ENCODE measurements at places on chromosomes 1 and 21.

GRCh38 chr1:63134501-63135173 is 187.7 kb upstream of the FOXD3 start:
- no peaks in the 10 kb centered on the region for H3K27me3 ChIP-seq
- H3K27ac ChIP-seq: no peak overlapping the region
- no peak overlapping the region for H3K4me3 ChIP-seq
- no peaks in the 10 kb centered on the region for H3K4me1 ChIP-seq

GRCh38 chr1:157880621-157881020 is 39.0 kb upstream of the CD5L start:
- no peaks in the 10 kb centered on the region for H3K4me1 ChIP-seq
- no peaks in the 10 kb centered on the region for H3K27me3 ChIP-seq
- H3K4me3 ChIP-seq: no peak overlapping the region
- no peak overlapping the region for H3K27ac ChIP-seq
- no peaks in the 10 kb centered on the region for H3K36me3 ChIP-seq

DNA sequence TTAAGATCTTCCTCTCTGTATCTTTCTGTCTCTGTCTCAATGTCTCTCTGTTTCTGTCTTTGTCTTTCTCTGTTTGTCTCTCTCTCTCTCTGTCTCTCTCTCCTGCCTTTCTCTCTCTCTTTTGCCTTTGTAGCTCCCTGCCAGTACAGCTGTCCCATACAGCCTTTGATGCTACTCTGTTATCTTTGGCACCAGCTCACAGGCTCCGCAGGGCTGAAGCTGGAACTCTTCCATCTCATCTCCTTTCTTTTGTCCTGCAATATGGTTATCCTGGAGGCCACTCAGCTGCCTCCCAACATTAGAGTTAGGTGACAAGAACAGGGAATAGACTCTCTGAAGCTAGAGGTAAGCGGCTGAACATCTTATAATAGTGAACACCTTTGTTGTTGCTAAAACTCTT is 354.3 kb upstream of the NEGR1 start:
- no peaks in the 10 kb centered on the region for H3K4me1 ChIP-seq
- no peak overlapping the region for H3K27ac ChIP-seq
- H3K4me3 ChIP-seq: no peak overlapping the region
- H3K27me3 ChIP-seq: no peaks in the 10 kb centered on the region
- no peak for DNase-seq

GRCh38 chr1:94988356-94988755 is 61.4 kb upstream of the CNN3 start:
- DNase-seq: no peak
- H3K4me3 ChIP-seq: no peak overlapping the region
- H3K4me1 ChIP-seq: no peaks in the 10 kb centered on the region
- H3K27me3 ChIP-seq: no peaks in the 10 kb centered on the region
- H3K27ac ChIP-seq: no peak overlapping the region
- H3K36me3 ChIP-seq: no peaks in the 10 kb centered on the region

- no peaks in the 10 kb centered on the region for H3K36me3 ChIP-seq
- H3K27ac ChIP-seq: peak overlapping the region; percentile 91
- H3K4me1 ChIP-seq: peaks cover 93% of the 10 kb centered on the region
- no peak for DNase-seq
- H3K4me3 ChIP-seq: peak overlapping the region; percentile 63
- H3K27me3 ChIP-seq: no peaks in the 10 kb centered on the region
Measured at GRCh38 chr1:28246427-28246832, 10.5 kb downstream of the ATP5IF1 start.

DNA sequence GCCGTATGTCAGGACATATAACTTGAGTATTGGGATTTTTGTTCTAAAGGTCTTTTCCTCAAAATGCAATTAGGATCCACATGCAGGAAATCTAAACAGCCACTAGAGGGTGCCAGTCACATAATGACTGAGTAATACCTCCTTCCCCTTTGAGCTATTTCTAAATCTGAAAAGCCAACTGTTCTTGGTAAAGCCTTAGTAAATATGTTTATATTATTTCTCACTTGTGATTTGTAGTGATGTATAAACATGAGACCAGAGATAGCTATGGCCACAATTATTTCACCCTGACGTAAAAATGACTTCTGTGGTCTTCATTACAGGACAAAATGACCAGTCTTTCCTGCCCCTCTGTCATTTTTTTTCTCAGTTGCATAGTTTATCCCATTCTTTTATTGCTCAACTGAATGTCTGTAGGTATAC is 41.0 kb upstream of the DR1 start:
- no peaks in the 10 kb centered on the region for H3K4me1 ChIP-seq
- peaks cover 11% of the 10 kb centered on the region for H3K36me3 ChIP-seq
- H3K27ac ChIP-seq: no peak overlapping the region

GRCh38 chr1:39214998-39215873 is 10.7 kb downstream of the MACF1 start:
- H3K27me3 ChIP-seq: no peaks in the 10 kb centered on the region
- no peak overlapping the region for H3K4me3 ChIP-seq
- no peaks in the 10 kb centered on the region for H3K36me3 ChIP-seq
- peaks cover 35% of the 10 kb centered on the region for H3K4me1 ChIP-seq

DNA sequence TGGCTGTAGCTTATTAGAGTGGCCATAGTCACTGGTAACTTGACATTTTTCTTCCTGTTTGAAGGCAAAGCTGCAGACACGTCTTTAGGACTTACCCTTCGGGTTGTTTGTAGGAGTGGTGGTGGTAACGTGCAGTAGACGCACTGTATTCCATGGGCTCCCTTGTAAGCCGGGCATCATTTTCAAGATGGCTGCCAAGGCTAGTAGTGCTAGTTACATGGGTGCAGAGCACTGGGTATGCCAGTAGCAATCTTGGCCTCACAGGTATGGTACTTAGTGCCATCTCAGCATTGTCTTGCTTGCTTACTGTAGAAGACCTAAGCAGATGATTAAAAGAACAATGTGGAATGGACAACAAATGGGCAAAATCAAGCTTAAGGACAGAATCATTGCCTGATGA is 1.9 kb downstream of the YBX1 start:
- H3K27ac ChIP-seq: no peak overlapping the region
- peaks cover 3% of the 10 kb centered on the region for H3K36me3 ChIP-seq
- no peaks in the 10 kb centered on the region for H3K27me3 ChIP-seq
- peak overlapping the region; percentile 96 for H3K4me3 ChIP-seq
- peaks cover 19% of the 10 kb centered on the region for H3K4me1 ChIP-seq
